Activated T-helper 1 cell treated with anti-CD3 and anti-CD28 coated beads, Interleukin-2, amount 50 U/mL, for 16 hours (primary cell): ENCODE measurements at places on chromosomes 2 and 18.

- no peak for DNase-seq
Observed at GRCh38 chr2:162013514-162014475, 60.2 kb downstream of the DPP4 start.

DNA sequence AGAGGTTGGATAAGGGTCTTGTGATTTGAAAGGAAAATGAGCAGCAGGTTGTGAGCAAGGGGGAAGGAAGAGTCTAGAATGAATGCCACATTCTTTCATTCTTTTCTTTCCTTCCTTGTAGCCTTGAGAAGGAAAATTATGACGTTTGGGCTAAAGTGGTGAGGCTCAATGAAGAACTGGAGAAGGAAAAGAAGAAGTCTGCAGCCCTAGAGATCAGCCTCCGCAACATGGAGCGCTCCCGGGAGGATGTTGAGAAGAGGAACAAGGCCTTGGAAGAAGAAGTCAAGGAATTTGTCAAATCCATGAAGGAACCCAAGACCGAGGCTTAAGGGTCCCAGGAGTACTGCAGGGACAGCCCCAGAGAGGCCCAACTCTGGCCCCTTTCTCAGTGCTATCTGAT lies 45.3 kb downstream of the BMP10 start:
- DNase-seq = no peak

DNA sequence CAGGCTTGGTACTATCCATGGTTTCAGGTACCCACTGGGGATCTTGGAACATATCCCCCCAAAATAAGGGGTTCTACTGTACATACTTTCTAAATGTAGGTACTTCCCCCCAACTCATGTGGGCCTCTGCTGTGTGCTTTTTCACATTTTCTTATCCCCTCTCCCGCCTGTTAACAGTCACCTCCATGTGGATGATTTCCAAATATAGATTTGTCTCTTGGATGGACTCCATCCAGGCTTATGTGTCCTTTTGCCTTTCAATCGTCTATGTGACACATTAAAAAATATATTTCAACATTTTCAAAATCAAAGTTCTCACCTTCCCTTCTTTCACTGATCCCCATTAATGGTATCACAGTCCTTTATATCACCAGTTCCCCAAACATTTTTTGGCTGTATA lies 44.4 kb downstream of the OSBPL6 start:
- DNase-seq = no peak

DNA sequence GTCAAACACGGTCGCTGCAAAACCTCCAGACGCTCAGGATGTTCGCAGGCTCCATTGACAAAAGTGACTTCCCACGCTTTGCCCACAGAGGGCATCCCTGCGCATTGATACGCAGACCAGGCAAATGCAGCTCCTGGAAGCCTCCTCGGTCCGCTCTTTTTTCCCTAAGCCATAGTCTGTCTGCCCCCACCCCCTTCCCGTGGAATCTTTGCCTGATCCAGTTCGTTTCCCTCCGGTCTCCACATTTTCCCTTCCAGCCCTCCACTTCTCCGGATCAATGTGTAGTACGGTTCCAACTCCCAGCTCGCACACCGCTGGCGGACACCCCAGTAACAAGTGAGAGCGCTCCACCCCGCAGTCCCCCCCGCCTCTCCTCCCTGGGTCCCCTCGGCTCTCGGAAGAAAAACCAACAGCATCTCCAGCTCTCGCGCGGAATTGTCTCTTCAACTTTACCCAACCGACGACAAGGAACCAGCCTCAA lies at the start of gene DCC:
DCC (plus strand) TSS at position 307 of the 481 bp plus-strand sequence. CDS start 591 bp downstream, outside the sequence.
- no peak for DNase-seq

DNA sequence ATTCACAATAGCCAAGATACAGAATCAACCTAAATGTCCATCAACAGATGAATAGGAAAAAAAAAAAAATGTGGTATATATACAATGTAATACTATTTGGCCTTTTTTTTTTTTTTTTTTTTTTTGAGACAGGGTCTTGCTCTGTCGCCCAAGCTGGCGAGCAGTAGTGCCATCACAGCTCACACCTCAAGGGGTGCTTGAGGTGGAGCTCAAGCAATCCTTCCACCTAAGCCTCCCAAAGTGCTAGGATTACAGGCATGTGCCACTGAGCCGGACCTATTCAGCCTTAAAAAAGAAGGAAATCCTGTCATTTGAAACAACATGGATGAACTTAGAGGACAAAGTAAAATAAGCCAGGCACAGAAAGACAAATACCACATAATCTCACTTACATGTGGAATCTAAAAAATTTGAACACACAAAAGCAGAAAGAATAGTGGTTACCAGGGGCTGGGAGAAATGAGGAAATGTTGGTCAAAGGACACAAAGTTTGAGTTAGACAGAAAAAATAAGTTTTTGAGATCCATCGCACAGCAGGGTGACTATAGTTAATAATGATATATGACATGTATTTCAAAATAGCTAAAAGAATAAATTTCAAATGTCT lies 26.0 kb downstream of the TLK1 start:
- no peak for DNase-seq

GRCh38 chr2:205475416-205475768 lies 206.9 kb upstream of the NRP2 start:
- no peak for DNase-seq

GRCh38 chr18:8741532-8741931 lies 36.2 kb downstream of the MTCL1 start:
- DNase-seq = no peak

- DNase-seq = no peak
Observed at GRCh38 chr2:218888341-218888740, 7.7 kb downstream of the WNT10A start.

GRCh38 chr18:52715991-52716390 lies 376.0 kb downstream of the DCC start:
- no peak for DNase-seq

GRCh38 chr2:209577376-209578357 lies 153.8 kb downstream of the MAP2 start:
- no peak for DNase-seq

DNA sequence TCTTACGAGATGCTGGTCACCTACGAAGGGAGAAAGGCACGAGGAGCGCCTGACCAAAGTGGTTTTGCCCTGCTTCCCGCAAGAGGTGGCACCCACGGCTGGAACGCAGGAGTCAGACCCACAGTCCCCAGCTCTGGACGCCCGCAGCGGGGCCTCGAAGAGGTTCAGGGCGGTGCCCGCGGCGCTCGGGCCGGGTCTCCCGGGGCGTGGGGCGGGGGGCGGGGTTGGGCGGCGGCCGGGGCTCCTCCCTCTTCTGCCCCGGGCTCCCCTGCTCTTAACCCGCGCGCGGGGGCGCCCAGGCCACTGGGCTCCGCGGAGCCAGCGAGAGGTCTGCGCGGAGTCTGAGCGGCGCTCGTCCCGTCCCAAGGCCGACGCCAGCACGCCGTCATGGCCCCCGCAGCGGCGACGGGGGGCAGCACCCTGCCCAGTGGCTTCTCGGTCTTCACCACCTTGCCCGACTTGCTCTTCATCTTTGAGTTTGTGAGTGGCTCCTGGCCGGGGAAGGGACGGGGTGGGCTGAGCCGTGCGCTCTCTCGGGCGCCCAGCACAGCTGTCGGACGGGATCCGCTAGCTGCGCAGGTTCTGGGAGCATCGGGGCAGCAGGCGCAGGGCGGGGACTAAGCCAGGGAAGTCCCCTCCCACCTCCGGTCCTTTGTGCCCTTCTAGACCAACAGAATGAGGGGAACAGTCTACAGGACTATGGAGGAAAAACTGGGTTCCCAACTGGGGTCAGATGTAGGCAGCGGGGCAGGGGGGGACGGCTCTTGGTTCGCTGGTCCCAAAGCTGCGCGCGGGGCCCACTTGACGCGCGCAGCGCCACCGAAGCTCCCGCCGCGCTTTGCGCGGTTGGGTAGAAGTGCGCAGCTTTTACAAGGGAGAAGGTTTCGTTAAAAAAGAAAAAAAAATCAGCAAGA lies at the start of gene MAL:
MAL (plus strand) TSS at position 303 of the 914 bp plus-strand sequence; CDS start at position 388, 85 bp downstream.
- peak; percentile 54 for DNase-seq

- DNase-seq = no peak
Observed at GRCh38 chr2:49129034-49129433, 25.3 kb downstream of the FSHR start.

- DNase-seq = no peak
Observed at GRCh38 chr2:73614105-73614504, 28.1 kb downstream of the NAT8 start.

DNA sequence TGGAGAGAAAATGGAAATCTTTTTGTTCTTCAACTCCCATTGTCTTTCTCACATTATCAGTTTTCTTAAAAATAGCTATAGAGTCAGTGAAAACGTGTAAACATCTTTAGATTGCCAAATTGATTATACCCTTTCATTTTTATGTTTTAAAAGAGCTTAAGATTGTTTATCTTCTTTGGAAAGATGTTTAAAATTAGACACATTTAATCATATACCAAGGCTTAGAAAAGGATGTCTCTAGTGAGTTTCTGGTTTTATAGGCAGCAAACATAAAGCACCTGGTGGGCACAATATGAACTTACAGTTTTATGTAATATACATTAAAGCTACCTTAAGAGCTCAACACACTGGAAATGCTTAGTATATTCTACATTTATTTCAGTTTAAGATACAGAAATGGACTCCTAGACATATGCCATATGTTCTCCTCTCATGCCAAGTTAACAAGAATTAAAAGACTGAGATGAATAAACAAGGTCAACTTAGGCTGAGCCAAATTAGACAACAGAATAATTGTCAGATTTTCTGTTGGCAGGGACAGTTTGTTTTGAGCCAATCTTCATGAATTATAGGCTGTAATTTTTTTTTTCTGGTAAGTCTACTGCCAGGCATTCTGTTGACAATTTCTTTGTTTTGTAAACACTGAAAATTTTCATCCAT lies 112.7 kb downstream of the OTX1 start:
- no peak for DNase-seq

- no peak for DNase-seq
Observed at GRCh38 chr2:203682688-203683130, 23.7 kb upstream of the CD28 start.

- no peak for DNase-seq
Observed at GRCh38 chr2:35787302-35788031, 568.1 kb upstream of the CRIM1 start.

- no peak for DNase-seq
Observed at GRCh38 chr2:72980535-72981217, 63.4 kb downstream of the EMX1 start.

DNA sequence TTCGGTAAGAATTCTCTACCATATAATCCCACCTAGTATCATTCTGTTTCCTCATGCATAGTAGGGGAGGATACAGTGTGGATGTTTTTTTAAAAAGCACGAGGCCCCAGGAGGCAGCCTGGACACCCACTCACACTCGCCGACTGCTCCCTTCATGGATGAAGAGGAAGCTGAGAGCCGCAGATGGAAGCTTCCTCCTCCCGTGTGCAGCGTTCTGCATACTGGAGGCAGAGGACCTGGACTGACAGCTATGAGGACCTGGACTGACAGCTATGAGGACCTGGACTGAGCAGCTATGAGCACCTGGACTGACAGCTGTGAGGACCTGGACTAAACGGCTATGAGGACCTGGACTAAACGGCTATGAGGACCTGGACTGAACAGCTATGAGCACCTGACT lies 234.4 kb downstream of the NDUFA10 start:
- no peak for DNase-seq

- DNase-seq = no peak
Observed at GRCh38 chr18:79944746-79945117, 6.7 kb downstream of the SLC66A2 start.

DNA sequence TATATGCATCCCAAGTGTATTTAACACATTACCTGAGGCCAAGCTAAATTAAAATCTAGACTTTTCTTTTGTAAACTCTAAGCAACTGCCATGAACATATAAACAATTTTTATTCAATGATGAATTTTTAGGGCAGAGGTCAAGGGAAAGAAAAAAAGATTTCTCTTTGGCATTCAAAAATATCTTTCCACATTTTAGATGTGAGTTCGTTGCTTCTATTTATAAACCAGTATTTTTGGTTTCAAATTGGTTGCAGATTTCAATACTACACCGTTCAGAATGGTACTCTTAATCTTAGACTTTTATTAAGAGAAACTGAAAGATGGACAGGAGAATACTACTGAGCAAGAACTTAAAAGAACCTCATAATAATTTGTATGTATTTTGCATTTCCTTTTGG lies 293.6 kb upstream of the CCDC68 start:
- DNase-seq = no peak

DNA sequence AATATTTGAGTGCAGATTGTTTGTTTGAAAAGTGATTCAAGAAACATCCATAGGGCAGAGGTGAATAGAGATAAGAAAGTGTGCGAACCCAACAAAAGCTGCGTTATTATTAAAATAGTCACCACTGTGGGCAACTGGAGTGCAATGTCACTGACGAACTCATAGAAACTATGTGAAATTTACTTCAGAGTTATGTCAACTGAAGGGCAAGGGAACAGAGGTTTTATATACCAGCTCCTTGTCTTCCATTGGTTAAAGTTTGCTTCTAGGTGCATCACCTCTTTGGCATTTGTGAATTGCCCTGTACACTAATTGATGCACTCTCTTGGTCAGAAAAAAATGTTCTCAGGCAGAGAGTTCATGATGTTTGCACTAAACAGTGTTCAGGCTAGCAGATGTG lies 110.5 kb upstream of the NYAP2 start:
- DNase-seq = no peak

DNA sequence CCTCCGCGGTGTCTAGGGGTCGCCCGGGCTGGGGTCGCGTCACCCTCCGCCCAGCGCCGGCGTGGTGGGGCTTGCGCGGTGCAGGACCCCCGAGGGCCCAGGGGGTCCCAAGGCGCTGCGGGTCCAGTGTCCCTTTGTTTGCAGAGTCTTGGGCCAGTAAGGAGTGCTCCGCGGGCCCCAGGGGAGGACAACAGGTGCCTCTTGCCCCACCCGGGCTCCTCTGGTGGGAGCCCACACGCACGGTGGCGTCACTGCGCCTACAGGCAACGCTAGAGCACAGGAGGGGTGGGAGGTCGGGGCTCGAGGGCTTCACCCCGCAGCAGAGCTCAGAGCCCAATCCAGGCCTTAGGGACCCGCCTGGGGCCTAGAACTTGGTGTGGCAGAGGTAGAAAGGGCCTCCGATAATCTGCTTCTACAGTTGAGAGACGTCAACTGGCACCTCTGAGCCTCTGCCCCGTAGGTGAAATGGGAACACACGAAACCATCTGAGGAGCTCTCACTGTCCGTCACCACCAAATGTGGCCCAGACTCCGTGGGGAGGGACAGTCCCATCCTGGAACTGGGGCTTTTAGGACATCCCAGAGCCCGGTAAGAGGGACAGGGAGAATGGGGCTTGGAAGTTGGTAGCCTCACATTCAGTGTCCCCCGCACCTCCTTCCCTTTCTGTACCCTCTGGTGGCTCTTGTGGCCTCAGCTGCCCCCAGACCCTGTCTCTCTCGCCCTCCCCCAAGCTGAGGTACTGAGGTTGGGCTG lies 1.4 kb downstream of the ARID5A start:
- peak; percentile 47 for DNase-seq

GRCh38 chr2:42464631-42465030 lies 29.2 kb downstream of the KCNG3 start:
- no peak for DNase-seq
